ENCODE measurements at places on chromosomes 7 and 10.

DNA sequence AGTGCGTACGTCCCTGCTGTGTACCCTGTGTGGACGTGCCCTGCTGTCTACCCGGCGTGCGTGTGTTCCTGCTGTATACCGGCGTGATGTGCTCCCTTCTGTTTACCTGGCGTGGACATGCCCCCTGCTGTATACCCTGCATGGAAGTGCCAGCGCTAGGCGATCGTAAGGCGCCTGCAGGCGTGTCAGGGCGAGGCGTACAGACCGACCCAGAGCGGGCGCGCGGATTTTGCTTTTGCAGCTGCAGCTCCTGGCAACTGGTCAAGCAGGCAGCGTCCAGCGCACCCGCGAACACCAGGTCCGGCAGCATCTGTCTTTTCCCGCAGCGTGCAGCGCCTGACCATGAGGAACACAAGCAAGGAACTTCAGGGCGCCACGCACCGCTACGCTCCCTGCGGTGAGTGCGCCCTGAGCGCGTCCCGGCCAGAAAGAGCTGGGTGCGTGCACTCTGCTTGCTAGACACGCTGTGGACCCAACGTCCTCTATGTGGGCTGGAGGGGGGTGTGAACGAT lies 680 bp downstream of the C7orf57 start:
- DNase-seq, result no peak

- DNase-seq, result no peak
Observed at GRCh38 chr7:28112012-28112411, 68.6 kb downstream of the JAZF1 start.

- DNase-seq, result peak; percentile 30
Observed at GRCh38 chr10:822661-823367, 108.7 kb downstream of the LARP4B start.

DNA sequence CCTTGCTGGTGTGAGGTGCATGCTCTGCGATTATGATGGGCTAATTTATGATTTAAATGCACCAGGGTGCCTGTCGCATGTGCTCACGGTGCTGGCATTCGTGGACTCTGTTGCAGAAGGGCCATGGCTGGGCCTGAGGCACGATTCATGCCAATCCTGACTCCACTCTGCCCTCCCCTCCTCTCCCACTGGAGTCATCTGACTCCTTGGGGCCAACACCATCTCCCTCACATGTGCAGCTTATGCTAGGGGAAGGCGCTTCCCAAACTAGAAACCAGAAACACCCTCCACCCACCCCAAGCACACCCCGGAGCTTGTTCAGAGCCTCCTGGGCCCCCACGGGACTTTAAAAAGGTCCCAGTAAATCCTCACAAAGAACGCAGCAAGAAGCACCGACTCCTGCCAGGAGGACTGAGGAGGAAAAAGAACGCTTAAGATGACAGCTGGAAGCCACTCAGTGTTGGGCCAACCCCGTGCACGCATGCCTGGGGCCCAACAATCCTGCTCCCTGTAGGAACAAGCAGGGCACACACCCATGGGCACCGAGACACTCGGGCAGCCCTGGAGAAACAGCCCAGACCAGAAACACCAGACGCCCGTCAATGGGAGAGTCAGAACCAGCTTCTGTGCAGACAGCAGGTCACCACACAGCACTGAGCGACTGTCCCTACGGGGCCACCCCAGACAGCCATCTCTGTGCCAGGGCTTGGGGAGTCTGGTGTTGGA lies 14.1 kb downstream of the BRI3 start:
- DNase-seq, result no peak

GRCh38 chr10:33876584-33877400 lies 542.3 kb upstream of the NRP1 start:
- DNase-seq, result no peak

GRCh38 chr10:71302874-71303568 lies 16.0 kb upstream of the SLC29A3 start:
- no peak for DNase-seq

DNA sequence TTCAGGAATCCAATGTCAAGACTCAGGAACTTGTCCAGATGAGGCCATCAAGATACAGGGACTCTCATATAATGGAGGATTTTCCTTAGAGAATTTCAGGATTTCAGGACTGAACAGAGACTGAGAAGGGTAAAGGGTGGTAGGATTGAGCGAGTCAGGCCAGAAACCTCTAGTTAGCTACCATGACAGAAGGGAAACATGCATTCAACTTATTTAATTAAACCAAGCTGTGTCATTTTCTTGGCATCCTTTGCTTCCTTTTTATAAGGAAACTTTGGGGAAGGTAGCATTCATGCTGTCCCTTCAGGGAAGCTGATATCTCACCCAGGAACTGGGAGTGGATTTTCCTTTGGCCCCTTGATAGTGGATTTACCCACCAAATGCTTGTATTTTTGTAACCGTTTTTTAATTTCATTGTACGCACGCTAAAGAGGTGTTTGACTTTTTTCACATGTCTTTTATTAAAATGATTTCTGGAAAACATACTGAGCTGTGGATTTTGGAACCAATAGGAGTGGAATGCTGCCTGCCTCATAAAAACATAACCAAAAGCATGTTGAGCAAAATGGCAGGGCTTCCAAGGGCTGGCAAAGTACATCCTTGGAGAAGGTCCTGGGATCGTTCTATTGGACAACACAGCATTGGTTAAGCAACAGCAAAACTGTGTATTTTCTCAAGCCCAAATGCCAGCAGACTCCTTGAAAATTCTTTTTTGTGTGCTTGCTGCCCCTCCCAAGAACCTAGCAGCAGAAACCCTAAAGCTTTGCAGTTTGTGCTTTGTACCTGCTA lies 104.5 kb downstream of the CXCL12 start:
- DNase-seq, result no peak

DNA sequence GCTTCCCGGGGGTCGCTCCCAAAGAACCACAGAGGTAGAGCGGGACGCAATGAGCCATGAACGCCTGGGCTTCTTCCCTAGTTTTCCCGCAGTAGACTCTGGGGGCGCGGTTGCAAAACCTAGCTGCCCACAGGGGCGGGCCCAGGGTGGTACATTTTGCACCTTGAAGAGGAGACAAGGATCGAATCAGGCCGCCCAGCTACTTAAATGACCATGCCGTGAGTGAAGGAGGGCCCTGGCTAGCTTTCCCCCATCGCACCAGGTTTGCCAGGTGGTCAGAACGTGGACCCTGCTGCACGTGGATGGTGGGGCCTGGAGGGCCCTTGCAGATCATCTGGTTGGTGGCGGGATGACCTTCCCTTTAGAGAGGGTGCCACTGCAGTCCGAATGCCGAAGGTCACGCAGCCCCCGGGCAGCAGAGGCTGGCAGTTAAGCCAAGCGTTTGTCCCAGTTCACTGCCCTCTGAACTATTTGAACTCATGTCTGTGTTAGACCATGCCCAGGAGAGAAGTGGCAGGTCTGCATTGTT lies 604 bp upstream of the SHTN1 start:
- DNase-seq, result no peak

GRCh38 chr7:31488562-31489203 lies 25.2 kb upstream of the ITPRID1 start:
- peak; percentile 41 for DNase-seq

- DNase-seq, result no peak
Observed at GRCh38 chr7:28536259-28536658, 123.9 kb downstream of the CREB5 start.

DNA sequence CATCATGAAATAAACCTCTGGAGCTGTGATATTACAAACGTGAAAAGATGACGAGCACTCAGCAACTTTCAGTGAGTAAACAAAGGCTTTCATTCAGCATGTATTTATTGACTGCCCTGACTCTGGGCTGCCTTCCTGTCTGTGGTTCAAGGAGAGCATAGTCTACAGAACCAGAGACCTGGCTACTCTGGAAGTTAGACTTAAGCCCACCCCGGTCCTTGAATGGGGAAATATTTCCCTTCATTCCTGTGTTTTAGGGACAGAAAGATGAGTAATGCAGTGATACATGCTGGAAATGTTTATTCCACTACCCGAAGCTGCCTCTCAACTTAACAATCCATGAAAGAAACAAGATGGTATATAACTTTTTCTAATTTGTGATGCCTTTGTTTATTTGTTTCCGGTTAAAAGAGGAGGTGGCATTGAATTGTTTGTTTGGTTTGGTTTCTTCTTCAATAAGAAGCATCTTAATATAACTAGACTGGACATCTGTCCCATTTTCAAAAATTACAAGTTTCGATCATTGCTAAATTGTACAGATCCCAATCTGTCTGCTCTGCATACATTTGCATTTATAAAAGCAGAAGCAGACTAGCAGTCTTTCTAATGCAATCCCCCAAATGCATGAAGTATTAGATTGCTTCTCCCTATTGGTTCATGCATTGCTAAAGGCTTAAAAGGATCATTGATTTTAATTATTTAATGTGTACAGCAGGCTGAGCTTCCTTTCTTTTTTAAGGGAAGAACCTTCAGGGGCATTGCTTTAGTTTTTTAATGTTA lies 57.7 kb downstream of the TRUB1 start:
- DNase-seq, result no peak

- no peak for DNase-seq
Observed at GRCh38 chr10:111933937-111934336, 249.6 kb downstream of the GPAM start.

- no peak for DNase-seq
Observed at GRCh38 chr10:77687621-77688020, 50.0 kb upstream of the KCNMA1 start.

- no peak for DNase-seq
Observed at GRCh38 chr7:117809958-117810357, 63.3 kb downstream of the CTTNBP2 start.

DNA sequence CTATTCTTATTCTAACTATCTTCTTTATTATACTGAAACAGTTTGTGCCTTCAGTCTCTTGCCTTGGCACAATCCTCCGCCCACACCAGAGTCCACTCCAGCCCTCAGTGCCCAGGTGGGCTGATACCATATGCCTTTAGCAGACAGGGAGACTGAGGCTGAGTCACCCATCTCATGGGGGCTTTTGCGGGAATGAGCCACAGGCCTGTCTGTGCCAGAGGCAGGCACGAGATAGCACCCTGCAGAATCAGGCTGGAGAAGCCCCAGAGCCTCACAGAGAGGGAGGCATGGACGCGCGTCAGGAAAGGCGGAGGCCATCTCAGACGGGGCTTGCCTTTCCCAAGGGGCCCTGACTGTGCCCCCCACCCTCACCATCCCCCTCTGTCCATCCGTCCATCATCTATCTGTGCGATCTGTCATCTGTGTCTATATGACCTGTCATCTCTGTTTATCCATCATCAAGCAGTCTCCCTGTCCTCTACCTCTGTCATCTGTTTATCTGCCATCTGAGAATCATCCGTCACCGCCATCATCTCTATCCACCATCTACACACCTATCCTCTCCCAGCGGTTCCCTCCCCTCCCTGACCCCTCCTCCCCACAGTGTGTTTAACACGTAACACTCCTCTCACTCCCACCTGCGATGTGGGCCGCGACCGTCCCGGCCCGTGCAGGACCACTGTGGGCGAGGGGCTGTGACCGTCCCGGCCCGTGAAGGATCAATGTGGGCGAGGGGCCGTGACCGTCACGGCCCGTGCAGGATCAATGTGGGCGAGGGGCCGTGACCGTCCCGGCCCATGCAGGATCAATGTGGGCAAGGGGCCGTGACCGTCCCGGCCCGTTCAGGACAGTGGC lies 7.3 kb upstream of the ADAP1 start:
- no peak for DNase-seq

GRCh38 chr10:30349967-30350735 lies 1.1 kb upstream of the MTPAP start:
- DNase-seq, result no peak

DNA sequence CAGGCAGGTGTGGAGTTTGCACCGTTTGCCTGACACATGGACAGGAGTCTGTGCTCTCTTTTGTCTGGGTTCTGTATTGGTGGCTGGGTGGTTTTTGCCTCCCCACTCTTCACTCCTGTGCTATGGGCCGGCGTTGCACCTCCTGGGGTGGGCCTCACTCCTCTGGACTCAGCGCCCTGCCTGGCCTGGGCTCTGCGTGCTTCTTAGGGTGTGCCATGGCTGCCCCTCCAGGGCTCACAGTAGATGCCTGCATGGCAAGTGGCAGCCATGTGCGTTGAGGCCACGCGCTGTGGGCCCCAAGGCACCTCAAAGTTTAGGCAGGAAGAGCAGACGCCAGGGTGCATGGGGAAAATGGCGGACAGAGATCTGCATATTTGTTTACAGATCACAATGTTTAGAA lies 319.8 kb downstream of the ADARB2 start:
- DNase-seq, result no peak

Measured in GM12864 (cell line).